ENCODE measurements at places on chromosomes 5 and 9. TPM values are rescaled to one million over a fixed set of nuclear protein-coding genes. Genes with fewer than 3 reads are reported as not detected.

CXCL14 gene
- 219 TPM for total RNA-seq

BHMT gene
- 0.48 TPM for total RNA-seq

FAM169A gene
- 2.2 TPM for total RNA-seq

DNA sequence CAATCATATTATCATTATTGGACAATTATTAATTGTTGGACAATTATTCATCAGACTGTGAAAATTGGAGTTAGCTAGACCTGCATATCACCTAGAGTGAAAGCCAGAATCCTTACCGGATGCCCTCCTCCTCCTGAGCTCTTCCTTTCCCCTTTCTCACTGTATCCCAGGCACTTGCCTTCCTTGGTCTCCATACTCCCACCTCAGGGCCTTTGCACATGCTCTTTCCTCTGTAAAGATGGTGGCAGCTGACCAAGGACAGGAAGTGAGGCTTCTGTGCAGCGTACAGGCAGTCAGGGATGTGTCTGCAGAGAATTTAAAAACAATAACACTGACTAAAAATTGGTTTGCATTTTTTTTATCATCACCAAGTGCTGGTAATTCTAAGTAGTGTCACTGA lies 15.5 kb upstream of the FAM193B start:
- H3K4me1 ChIP-seq, result no peaks in the 10 kb centered on the region
- no peaks in the 10 kb centered on the region for H3K27me3 ChIP-seq
- no peak overlapping the region for H3K4me3 ChIP-seq
- no peak overlapping the region for H3K27ac ChIP-seq
- DNase-seq, result no peak
- no peaks in the 10 kb centered on the region for H3K36me3 ChIP-seq

- peaks cover 2% of the 10 kb centered on the region for H3K36me3 ChIP-seq
- H3K27me3 ChIP-seq, result no peaks in the 10 kb centered on the region
- no peak overlapping the region for H3K4me3 ChIP-seq
- DNase-seq, result no peak
- no peaks in the 10 kb centered on the region for H3K4me1 ChIP-seq
- no peak overlapping the region for H3K27ac ChIP-seq
These were observed 56.0 kb downstream of the TEK start for GRCh38 chr9:27165068-27165467.

- H3K4me3 ChIP-seq, result no peak overlapping the region
- no peak for DNase-seq
- H3K27ac ChIP-seq, result no peak overlapping the region
- H3K4me1 ChIP-seq, result no peaks in the 10 kb centered on the region
- H3K27me3 ChIP-seq, result no peaks in the 10 kb centered on the region
These were observed 215.8 kb downstream of the MELK start for GRCh38 chr9:36788534-36788933.
